ENCODE measurements at places on chromosomes 16 and 17.

DNA sequence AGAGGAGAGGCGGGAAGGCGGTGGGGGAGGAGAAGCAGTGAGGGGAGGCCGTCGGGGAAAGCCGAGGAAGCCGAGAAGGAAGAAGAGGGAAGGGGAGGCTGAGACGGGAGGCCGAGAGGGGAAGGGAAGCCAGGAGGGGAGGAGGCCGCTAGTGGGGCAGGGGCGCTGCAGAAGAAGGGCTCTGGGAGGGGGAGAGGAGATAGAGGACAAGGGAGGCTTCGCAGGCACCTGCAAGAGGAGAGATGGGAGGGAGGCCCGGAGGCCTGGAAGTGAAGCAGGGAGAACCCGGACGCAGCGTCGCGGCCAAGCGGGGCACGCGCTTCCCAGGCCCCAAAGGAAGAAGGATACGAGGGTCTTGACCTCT lies 2.3 kb downstream of the C17orf58 start:
- no peak for DNase-seq

DNA sequence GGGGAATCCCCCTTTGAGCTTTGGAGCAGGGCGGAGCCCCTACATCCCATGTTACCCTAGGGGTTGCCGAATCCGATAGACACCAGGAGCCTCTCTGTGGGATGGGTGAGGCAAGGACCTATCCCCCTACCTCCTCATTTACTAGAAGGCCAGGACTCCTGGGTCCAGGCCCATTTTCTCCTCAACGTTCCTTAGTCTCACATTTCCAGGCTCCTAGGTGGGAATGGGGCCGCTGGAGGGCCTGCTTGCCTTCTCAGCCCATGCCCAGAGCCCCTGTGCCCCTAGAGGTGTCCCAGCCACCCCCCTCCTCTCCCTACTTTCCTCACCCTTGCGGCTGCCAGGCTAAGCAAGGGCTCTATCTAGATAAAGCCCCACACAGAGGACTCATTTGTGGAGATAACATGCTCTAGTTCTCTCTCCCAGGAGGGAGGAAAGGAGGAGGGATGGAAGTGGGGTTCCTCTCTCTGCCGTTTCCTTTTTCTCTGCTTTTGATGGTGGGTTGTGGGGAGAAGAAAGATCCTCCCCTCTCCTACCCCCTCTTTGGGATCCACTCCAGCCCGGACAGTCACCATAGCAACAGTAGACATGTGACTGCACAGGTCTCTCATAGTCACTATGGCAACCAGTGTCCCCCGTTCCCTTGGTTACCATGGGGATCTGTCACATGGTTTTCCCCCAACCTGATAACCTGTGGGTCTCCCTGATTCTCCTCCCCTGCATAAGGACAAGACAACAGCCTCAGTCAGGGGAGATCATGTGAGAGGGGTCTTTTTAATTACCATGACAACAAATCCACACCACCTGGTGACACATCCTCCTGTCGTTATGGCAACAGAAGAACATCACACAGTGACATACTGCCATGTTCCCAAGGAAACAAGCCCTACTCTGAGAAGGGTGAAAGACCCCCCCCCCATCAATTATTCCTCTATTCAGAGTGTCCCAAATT lies 5.2 kb downstream of the CACNA1G start:
- DNase-seq = no peak

GRCh38 chr16:81261049-81261648 lies 22.7 kb downstream of the BCO1 start:
- DNase-seq = peak; percentile 22

DNA sequence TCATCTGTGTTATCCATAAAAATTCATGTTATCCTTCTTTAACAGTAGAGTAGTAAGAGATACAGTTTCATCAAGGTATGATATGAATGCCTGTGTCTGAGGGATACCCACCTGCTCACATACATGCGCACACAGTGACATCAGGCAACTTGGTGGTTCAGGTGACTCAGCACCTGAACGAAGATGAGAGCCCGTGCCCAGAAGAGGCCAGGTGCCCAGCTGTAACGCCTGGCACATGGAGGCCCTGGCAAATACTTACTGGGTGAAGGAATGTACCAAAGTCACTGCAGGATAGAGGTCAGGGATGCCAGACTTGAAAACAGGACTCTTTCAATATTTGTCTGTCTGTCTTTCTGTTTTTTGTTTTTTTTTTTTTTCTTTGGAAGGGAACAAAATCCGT lies 72.6 kb upstream of the LGALS9 start:
- DNase-seq = no peak

GRCh38 chr17:74404218-74404617 lies 27.7 kb upstream of the GPRC5C start:
- no peak for DNase-seq

DNA sequence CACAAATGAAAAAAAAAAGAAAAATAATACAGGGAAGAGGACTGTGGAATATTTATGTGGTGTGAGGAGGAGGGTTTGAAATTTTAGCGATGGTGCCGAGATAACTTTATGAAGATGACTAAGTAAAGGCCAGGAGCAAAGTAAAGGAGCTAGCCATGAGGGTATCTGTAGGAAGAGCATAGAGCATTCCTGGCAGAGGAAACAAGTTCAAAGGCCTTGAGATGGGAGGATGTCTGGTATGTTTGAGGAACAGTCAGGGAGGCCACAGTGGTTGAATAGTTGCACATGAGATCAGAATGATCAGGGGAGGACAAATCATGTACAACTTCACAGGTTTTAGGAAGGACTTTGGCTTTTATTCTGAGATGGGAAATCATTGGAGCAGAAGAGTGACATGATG lies 4.2 kb downstream of the CYB5B start:
- DNase-seq = no peak

- peak; percentile 72 for DNase-seq
Observed at GRCh38 chr17:2380226-2380922, 20.5 kb downstream of the MNT start.

DNA sequence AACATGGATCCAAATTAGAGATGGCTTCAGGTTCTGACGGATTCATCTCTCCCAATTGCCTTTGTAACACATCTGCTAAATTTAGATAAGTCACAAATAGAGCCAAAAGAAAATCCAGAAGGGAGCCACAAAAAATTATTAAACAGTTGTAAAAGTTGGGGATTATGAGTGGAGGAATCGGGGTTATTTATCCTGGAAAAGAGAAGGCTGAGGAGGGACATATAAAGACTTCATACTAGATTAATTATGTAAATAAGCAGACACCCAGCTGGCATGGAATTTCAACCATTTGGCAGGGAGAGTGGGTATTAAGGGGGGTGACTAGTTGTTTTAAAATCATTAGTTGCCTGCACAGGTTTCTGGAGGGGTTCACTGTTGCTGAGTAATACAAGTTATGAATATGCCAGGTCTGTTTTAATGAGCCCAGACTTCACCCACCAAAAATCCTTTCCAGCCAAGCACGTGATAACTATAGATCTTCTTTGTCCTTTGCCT lies 89.6 kb downstream of the CDH13 start:
- no peak for DNase-seq

DNA sequence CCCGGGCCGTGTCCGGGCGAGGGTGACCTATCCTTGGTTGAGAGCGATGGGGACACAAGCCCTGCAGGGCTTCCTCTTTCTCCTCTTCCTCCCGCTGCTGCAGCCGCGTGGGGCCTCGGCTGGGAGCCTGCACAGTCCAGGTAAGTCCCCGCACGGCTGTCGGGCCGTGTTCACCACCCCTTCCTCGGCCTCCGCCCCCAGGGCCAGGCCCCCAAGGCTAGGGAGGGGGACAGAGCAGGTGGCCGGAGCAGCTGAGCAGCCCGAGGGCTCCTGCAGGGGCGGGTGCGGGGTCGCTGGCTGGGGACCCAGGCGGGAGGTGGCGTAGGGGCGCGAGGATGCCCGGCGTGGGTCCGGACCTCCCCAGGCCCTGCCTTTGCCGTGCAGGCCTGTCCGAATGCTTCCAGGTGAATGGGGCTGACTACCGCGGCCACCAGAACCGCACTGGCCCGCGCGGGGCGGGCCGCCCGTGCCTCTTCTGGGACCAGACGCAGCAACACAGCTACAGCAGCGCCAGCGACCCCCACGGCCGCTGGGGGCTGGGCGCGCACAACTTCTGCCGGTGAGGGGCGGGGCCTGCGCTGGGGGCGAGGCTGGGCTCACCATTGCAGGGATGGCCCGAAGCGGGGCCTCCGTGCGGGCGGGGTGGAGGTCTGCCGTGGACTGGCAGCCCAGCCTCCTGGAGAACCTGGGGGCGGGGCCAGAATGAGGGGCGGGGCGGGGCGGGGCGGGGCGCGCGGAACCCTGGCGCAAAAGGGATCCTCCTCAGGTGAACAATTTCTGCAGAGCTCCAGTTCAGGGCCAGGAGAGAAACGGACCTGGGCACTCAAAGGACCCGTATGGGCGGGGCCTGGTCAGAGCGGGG lies 631 bp downstream of the KREMEN2 start:
- peak; percentile 27 for DNase-seq

- DNase-seq = peak; percentile 68
Observed at GRCh38 chr16:88298833-88299745, 83.7 kb upstream of the ZNF469 start.

DNA sequence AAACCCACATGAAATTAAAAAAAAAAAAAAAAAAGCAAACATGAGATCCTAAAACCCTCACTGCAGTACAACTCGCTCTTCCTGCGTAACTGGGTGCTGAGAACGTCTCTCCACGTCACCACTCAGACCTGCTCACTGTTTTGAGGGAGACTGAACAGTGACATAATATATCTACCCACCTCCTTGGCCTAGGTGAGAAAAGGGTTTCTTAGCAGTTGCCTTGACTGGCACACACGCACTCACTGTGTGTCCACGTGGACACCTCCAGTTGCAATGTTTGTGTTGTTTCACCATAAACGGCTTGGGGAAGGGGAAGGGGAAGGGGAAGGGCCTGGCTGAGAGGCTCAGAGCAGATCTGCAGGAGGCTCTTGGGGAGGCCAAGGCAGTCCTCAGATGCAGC lies 32.0 kb downstream of the FANCA start:
- no peak for DNase-seq

DNA sequence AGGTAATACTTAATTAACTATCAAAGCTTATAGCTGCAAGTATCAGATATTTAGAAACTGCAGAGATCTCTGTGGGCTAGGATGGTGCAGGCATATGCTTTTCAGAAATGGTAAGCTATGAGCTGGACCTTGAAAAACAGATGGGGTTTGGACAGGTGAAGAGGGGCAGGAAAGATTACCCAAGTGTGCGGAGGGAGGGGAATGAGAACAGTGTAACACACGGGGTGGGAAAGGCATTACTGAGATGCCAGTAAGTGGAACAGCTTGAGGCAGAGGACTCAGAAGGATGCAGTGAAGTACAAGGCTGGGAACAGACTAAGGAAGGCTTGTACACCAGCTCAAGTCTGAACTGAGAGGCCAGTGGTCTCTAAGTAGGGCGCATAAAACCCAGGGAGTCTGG lies 22.1 kb upstream of the EVPL start:
- DNase-seq = no peak

- DNase-seq = no peak
Observed at GRCh38 chr17:9006175-9006767, 15.0 kb upstream of the NTN1 start.

DNA sequence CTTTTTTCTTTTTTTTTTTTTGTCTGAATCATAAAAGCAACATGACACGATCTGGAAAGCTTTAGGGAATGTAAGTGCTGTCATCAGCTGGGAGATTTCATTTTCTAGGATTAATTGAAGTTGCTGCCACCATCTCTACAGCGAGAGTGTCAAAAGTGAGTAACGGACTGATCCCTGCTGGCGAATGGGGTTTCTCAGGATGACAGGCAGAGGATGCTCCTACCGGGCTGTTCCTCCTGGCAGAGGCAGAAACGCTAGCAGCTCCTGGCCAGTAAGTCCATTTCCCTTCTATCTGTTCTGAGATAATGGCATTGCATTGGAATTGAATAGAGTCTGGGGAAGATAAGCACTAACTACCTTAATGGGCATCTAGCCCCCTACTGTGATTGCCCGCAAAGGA lies 80.5 kb upstream of the KIFC3 start:
- DNase-seq = peak; percentile 65

DNA sequence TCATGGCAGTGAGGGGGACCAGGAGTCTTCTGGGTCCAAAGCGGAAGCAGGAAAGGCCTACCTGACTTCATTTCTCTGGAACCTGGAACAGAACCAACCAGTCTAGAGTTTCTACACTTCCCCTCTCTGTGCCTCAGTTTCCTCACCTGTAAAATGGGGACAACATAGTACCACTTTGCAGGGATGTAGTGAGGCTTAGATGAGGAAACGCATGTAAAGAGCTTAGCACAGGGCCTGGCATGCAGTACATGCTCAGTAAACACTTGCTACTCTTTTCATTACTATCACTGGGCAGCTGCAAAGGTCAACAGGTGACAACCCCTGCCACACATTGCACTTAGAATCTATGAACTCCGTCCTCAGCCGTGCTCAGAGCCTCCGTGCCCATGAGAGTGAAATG lies 24.2 kb downstream of the MYO15A start:
- DNase-seq = no peak

DNA sequence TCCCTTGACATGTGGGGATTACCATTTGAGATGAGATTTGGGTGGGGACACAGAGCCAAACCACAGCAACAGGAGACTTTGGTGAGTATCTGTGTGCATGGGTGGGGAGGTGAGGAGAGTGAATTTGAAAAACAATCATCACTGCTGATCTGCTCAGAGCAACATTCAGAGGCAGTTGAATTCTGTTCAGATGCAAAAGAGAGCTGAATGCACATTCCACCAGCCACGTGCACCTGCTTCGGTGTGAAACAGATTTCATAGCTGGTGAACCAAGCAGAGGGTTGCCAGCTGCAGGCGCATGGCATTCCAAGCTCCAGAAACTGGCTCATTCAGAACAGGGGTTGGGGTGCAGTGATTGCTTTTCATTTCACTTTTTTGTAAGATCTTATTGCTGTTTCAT lies 233.1 kb upstream of the FOXF1 start:
- DNase-seq = no peak

All from EH (cell line).